ENCODE measurements at places on chromosomes 7 and 10.

DNA sequence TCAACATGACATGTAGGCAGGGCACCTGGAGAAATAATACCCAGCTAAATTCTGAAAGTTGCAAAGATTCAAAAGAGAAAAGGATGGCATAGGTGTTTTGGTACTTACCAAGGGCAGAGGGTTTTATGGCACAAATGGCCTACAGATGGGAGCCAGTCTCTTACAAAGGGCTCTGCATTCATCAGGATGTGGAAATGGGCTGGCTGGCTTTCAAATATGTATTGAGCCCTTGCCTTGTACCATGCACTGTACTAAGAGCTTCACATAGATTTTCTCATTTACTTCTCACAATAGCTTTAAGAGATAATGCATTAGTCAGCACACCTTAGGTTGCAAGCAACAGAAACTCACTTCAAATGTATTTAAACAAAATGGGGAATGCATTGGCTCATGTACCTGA is 327.1 kb downstream of the BICC1 start:
- DNase-seq: no peak

GRCh38 chr10:71603150-71603549 is 116.4 kb downstream of the C10orf105 start:
- DNase-seq: no peak

DNA sequence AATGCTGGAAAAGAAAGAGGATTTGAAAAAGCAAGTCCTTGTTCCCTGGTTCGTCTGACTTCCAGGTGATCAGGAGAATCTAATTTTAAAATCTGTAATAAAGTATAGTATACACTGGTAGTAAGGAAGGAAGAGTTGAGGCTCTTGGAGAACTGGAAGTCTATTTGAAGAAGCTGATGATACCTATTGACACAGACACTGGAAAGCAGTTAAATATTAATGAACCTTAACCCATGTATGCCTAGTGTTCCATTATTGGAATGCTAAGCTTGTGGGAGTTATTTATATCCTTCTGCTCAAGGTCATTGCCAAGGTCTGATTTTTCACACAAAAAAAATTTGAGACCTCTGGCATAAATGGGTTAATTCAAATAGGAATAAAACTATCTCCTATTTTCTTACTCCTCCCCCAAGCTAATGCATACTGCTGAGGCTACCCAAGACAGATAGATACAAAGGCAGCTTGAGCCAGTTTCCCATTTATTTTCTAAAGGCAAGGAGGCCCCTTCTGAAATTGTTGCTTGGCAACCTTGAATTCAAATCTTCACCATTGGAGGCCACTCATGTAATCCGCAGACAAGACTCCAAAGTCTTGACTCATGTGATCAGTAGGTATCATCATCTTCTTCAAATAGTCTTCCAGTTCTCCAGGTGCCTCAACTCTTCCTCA is 110.2 kb downstream of the FZD1 start:
- no peak for DNase-seq

DNA sequence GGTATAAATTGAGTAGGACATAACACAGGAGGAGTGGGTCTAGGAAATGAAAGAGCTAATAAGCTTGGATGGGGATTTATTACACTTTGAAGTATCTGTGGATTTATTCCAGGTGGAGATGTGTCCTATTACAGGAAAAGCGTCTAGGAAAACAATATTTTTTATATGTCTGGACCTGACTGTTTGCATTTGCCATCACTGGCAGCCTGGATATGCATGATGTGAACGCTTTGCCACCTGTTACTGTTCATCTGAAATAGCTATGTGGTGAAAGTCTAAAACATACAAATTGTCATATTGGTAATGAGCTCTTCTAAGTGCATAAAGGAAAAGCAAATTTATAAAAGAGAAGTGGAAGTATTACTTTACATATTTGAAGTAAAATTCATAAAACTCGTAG is 31.6 kb upstream of the AGMO start:
- no peak for DNase-seq

DNA sequence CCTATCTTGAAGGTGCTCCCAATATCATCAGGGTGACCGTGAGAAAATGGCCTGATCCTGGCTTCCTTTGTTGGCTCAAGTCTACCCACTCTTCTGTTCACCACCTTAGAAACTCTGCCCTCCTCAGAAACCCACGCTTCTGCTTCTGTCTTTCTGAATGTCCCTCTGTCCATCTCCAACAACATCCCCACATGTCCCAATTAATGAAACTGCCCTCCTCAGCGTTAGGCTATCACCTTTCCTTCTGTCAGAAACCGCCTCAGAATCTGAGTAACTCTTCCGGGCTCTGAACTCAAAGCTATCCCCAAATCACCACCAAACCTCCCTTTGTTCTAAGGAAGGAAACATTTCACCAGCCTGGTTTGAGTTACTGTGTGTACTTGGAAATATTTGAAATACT is 315.8 kb upstream of the ZNF32 start:
- DNase-seq: no peak

DNA sequence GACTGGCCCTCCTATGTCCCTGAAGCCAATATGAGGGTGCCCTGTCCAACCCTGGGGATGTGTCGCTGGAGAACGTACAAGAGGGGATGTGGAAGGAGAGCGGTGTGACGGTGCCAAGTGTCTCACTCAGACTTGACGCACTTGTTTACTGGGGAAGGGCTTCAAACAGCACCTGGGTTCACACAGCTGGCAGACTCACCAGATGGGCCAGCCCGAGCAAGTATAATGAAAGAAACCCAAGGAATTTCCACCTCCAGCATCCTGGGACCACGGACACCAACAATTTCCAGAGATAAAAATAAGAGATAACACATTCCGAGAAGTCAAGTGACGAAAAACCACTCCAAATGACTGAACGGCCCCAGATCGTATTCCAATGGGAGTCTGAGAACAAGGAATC is 5.3 kb downstream of the ATP5MF start:
- DNase-seq: no peak

DNA sequence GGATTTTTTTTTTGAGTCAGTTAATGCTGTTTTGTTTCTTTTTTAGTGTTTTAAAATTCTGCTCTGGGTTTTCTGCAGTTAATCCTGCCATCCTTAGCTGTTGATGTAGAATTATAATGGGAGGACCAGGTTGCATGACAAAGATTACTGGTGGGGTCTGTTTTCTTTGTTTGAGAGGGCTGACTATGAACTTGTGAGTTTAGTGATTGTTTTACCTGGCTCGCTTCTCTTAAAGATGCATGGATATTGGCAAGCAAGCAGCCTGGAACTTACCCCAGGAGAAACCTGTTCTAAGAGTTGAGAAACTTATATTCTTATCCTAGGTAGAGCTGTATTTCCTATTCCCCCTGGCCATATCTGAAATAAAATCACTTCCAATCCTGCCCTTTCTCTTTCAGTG is 727.8 kb downstream of the GRM8 start:
- DNase-seq: no peak

- no peak for DNase-seq
Observed at GRCh38 chr7:145382762-145383161, 546.9 kb upstream of the TPK1 start.

GRCh38 chr10:72265508-72265907 is 8.2 kb upstream of the DDIT4 start:
- no peak for DNase-seq

DNA sequence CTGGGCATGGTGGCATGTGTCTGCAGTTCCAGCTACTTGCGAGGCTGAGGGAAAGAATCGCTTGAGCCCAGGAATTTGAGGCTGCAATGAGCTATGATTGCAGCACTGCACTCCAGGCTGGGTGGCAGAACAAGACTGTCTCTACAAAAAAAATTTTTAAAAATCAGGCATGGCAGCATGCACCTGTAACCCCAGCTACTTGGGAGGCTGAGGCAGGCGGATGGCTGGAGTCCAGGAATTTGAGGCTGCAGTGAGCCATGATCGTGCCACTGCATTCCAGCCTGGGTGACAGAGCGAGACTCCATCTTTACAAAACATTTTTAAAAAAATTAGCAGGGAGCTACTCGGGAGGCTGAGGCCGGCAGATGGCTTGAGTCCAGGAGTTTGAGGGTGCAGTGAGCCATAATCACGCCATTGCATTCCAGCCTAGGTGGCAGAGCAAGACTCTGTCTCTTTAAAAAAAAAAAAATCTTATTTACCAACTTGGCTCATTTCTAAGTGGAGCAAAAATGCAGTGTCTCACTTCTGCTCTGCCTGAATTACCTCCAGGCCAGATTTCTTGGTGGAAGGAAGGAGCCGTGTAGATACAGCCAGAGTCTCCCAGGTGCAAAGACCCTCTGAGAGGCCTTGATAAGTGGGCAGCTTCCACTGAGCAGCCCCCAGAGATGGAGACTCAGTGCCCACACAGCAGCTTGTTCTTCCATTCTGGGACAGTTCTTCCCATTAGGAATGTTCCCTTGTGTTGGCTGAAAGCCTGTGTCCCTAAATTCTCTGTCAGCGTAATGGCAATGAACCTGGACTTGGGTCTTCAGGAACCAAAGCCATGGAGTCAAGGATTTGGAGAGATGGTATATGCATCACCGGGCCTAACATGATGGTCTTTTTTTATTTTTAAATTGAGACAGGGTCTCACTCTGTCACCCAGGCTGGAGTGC is 30.0 kb downstream of the GTF2IRD1 start:
- no peak for DNase-seq

DNA sequence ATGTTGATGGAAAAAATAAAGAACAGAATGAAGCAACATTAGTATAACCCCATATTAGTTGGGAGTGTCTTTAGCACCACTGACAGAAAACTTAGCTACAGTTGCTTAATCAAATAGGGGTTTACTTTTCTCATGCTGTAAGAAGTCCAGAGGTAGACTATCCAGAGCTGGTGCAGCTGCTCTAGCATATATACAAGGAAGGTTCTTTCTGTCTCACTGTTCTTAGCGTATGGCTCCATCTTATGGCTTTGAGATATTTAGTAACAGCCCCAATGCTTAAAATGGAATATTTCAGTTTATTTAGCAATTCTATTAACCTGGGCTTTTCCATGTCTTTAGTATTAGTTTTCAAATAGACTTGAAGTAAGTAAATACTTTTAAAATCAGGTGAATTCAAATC is 15.2 kb upstream of the WNT2 start:
- DNase-seq: no peak

GRCh38 chr7:69659983-69660382 is 61.7 kb downstream of the AUTS2 start:
- DNase-seq: no peak
